ENCODE measurements at places on chromosomes 13 and 19.

- DNase-seq: peak; percentile 31
Observed at GRCh38 chr13:44605275-44605674, 29.1 kb upstream of the TSC22D1 start.

GRCh38 chr19:5323475-5323811 lies 17.2 kb downstream of the PTPRS start:
- DNase-seq: no peak

- no peak for DNase-seq
Observed at GRCh38 chr13:97780486-97780885, 173.0 kb upstream of the IPO5 start.

GRCh38 chr19:43633520-43633919 lies 6.1 kb downstream of the CADM4 start:
- DNase-seq: no peak

- peak; percentile 0 for DNase-seq
Observed at GRCh38 chr13:78102121-78102677, 183.6 kb upstream of the EDNRB start.

- no peak for DNase-seq
Observed at GRCh38 chr13:99859178-99860177, 112.1 kb downstream of the ZIC5 start.

All from MG63 (cell line).